ENCODE measurements at places on chromosomes 2 and 18.
A peak's percentile ranks its signal among the peaks of the same experiment; 100 is the strongest.

DNA sequence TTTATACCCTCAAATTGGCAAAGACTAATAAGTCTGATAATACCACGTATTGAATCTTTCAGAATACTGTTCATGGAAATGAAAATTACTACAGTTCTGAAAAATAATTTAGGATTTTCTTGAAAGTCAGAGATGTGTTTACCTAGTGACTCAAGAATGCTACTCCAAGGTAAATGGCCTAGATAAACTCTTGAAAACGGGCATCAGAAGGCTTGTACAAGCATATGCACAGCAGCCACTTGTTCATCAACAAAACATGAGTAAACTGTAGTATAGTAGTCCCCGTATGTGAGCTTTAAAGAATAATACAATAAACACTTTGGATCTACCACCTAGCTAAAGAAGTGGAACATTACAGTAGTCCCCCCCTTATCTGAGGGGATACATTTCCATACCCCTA lies 157.5 kb downstream of the THADA start:
- no peak for DNase-seq

DNA sequence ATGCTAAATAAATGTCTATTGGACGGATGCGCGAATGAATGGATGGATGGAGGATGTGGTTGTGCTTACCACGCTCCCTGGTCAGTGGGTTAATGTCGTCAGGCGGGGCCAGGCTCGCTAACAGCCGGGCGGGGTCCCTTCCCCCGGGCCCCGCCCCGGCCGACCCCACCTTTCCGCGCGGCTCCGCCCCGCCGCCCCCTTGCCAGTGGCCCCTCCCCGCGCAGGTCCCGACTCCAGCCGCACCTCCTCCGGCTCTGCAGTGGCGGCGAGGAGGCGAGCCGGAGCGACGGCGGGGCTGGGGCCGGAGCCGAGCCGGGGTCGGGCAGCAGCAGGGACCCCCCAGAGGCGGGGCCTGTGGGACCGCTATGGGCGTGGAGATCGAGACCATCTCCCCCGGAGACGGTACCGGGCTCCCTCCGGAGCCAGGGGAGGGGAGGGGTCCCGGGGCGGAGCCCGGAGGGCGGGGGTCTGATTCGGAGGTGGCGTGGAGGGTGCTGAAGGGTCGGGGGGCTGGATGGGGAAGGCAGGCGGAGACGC lies at the start of gene FKBP1B:
Gene FKBP1B, plus strand, starts transcription at position 257 of the 537 bp plus-strand sequence. Its CDS starts 109 bp downstream, at position 366.
- DNase-seq: peak; percentile 27

DNA sequence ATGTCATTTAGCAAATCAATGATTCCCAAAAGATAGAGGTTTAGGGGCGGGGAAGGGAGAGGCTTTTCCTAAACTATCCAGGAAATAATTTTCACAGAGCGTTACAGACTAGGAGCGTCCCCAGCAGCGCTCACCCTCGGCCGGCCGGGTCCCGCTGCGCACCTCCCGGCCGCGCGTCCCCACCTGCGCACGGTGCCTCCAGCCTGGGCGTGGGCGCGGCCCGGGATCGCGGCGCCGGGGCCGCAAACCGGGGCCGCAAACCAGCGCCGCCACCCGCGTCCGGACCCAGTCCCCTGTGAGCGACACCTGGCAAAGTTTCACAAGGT lies 684 bp upstream of the ZCCHC2 start:
- no peak for DNase-seq

DNA sequence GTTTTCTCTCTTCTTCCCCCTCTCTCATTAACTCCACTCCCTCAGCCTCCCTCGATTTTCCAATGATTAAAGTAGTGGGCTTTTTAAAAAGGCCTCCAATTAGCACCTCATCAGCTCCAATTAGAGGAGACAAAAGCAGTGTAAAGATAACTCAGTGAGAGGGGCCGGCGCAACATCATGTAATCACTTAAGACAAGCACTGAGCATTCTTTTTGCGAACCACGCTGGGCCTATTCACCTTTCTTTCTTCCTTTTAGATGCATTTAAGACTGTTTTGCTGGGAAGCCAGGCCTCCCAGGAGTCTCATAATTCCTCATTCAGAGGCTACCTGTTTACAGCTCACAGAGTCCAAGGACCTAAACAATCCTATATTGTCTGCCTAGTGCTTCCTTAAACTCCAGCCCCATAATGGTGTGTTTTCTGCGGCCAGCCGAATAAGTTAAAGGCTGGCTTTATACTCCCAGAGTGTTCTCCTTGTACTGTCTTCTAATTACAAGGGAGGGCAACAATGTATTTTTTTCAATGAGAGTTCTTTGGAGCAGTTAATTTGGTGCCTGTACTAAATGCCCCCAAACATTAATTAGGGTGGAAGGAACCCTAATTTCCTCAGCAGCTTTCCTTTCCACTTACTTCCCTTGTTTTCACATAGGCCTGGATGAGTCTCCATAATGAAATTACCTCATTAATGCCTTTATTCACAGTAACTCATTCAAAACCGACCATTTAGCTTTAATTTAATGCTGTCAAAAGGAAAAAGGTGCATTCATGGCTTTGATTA lies 28.0 kb upstream of the LMAN1 start:
- no peak for DNase-seq

- DNase-seq: peak; percentile 62
Observed at GRCh38 chr2:186848873-186849578, at the start of gene ZSWIM2. ZSWIM2 (minus strand) TSS chr2:186849170; CDS start chr2:186849130, 40 bp downstream.

DNA sequence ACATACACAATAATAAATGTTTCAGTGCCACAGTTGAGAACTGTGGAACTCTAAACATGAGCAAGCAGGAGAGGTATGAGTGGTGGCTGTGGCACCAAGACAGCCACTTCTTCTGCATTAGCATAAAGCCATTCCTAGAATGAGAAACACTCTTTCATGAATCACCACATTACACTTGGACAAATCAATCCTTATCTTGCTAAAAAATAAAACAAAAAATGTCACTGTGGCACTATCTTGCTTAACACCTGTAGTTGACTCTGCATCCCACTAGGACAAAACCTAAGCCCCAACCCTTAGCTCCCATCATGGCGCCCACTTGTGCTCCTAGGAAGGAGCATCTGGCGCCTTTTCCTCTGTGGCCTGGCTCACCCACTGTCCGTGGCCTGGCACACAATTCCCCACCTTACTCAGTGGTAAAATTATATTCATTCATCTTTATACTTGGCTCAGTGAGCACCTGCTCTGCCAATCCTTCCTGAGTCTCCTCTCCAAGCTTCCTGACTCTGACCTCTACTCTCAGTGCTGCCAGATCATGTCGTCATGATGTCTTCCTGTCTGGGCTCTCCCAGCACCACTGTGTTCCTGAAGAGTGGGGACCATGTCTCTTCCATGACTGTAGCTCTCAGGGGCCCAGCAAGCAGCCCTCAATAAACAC lies 272.9 kb downstream of the LNPK start:
- DNase-seq: no peak

- DNase-seq: no peak
Observed at GRCh38 chr18:78230911-78231310, 748.7 kb upstream of the SALL3 start.

DNA sequence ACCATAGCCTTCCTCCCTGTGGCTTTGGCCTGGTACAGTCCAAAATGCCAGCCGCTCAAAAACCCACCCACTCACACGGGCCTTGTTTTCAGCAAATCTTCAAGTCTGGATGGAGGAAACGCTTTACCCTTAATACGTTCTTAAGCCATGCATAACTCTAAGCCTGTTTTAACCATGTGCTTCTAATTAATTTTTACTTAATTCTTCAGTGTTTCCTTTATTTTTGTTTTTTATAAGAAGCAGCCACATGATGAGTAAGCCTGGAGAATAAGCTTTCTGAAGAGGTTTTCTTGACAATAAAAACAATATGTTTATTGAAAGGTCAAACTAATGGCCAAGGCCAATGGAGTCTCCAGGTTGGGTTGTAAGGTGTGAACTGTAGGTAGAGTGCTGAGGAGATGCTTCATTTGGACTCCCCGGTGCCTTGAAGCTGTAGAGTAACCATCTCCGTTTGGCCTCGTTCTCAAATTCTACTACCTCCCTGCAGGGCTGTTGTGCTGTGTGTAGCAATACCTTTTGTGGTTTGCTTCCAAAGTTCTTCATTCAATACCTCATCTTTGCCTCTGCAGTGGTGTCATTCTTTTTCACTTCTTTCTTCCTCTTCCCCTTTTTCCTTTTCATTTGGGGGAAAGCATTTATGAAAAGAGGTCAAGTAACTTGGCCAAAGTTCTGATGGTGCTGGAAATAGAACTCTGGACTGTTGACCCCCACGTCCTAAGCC lies 113.7 kb downstream of the PRKCE start:
- no peak for DNase-seq

- no peak for DNase-seq
Observed at GRCh38 chr18:10296491-10296890, 157.9 kb upstream of the APCDD1 start.

GRCh38 chr2:173291412-173291811 lies 63.3 kb upstream of the CDCA7 start:
- DNase-seq: no peak

DNA sequence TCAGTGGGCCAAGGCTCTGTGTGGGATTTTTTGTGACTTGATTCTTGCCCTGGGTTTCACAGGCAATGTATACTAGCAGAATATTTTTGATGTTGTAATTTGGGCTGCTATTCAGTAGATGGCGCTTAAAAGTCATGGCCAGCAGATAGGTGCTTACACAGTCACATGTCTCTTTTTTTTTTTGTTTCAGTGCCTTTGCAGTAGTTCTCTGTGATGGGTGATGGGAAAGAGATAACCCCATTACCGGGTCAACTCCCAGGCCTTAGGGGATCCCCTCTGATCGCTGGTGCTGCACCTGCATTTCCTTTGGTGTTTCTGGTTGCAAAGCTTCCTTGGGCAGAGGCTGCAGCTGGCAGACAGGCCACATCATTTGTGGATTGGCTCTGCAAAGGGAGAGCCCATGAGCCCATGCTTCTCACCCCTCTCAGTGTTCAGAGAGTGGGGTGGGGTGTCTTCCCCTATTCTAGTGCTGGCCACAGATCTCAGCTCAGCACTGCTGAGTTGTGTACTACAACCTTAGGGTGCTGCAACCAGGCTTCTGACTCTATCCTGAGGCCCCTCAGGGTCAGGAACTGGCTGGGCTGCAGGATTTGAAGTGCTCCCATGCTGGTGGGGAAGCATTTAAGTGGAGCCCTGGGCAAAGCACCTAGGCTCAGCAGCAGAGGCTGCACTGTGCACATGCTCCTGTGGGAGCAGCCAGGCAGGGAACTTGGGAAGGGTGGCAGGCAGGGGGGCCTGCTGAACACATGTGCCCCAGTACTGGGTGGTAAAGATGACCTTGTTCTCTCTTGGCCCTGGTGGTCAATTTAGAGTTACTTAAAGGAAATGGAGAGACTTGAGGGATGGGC lies 219.8 kb upstream of the SPHKAP start:
- no peak for DNase-seq

GRCh38 chr2:105249181-105249580 lies 7.6 kb downstream of the GPR45 start:
- DNase-seq: no peak

- DNase-seq: no peak
Observed at GRCh38 chr18:74242438-74243096, 49.2 kb downstream of the CYB5A start.

DNA sequence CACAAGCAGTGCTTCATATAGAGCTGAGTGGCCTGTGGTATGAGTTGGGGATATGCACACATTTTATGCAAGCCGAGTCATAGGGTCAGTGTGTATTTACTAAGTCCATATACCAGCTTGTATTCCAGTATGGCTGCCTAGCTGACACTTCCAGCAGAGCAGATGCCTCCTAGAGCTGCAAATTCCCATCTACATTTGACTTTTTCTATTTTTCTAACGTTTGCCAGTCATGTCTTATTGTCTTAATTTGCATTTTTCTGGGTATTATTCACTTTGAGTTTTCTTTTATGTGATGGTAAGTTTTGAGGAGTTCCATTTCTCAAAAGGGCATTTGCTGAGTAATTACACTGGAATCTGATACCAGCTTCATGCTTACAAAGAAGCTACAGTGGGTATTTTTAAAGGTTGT lies 334.5 kb upstream of the CDH2 start:
- no peak for DNase-seq

DNA sequence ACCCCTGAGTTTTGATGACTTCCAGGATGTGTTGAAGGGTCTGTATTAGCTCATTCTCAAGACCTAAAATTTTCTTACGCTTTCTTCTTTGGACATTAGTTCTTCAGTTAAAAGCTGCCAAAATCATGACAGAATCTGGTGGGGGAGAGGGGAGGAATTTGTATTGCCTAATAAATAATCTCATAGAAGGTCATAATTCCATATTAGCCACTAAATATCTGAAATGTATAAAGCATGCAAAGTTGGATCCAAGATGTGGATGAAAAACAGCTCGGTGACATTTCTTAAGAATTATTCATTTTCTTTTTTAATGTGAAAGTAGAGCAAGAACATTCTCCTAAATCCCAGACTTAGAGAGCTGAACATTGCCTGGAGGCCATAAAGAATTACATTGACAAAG lies 120.1 kb downstream of the MMADHC start:
- no peak for DNase-seq

DNA sequence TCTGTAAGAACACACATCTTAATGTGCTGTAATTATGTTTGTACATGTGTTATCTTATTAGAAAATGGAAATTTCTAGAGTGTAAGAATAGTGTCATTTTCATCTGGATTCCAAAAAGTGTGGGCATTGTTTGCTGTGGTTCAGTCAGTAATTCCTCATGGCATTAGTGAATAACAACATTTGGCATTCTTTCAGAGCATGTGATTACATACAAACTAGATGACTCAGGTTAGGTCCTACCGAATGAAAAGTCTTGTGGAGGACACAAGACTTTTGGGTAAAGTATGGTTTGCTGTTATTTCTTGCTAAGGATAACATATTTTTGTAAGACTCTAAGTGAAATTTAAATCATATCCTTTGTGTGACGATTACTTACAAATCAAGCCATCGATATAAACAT lies 593.1 kb upstream of the NRXN1 start:
- no peak for DNase-seq

DNA sequence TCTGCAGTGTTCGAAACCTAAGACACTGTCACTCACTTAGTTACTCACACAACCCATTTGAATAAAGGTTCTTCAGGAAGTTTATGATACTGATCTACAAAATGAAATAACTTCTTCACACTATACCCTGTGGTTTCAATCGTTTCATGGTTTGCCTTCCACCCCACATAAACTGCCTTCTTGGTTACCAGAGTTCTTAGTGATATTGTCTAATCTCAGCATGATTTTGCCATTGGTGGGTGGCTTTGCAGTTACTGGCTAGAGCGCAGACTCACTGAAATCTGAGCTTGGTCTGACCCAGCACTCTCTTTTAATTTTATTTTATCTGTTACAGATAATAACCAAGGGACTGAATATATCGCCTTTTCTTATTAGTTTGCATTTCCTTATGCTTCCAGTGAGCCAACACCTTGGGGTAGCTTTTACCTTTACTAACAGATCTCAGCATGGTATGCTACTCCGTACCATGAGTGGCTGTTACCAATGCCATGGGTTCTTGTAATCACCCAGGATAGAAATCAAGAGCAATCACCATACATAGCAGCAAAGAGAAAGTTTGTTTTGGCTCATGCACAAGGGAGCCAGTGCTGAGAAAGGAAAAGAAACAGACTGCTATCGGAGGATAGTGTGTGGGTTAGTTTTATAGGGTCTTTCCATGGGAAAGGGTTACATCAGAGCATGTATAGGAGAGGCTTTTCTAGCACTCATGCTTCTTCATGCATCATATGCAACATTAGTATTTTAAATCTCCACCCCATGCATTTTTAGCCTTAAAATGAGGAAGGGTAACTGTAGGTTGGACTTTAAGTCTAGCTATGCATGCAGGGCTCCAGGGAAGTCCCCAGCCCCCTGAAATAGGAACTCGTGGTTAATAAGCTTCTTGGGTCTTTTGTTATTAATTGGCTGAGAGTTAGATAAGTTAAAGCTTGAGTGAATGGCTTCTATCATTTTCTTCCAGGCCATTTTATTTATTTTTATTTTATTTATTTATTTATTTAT lies 33.3 kb downstream of the ANXA4 start:
- no peak for DNase-seq
